Nucleus accumbens (tissue), 56 donors: ENCODE measurements at places on chromosomes 4 and X.
A peak's percentile ranks its signal among the peaks of the same experiment; 100 is the strongest.

- DNase-seq: no peak
Observed at GRCh38 chrX:78116766-78117165, 12.7 kb downstream of the PGK1 start.

DNA sequence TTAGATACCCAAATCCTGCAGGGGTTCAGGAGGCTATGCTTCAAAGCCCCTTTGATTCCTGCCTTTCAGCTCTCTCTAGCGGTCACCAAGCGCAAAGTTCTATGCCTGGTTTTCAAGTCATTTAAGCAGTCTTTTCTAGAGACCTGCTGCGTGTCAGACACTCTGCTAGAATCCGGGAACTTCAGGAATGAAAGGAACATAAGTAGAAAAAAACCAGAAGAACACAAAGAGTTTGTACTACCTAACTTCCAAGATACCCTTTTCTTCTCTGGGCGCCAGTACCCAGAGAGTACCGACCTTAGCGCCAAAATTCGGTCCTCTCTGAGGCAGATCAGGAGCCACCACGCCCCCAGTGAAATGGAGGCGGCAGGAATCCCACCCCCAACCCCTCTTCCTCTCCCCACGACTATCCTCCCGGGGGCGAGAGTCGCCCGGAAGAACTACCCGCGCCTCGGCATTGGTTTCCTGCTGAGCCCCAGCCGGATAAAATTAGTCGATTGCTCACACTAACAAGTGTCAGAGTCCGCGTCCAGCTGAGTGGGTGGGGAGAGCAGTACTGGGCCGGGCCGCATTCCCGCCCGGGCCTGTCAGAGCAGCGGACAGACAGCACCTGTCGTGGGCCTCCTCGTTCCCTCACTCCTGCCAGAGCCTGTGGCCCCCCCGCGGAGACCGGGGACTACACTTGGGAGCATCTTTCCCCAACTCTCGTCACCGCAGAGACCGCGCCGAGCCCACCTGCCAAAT is 78.8 kb downstream of the RLIM start:
- peak; percentile 49 for DNase-seq

DNA sequence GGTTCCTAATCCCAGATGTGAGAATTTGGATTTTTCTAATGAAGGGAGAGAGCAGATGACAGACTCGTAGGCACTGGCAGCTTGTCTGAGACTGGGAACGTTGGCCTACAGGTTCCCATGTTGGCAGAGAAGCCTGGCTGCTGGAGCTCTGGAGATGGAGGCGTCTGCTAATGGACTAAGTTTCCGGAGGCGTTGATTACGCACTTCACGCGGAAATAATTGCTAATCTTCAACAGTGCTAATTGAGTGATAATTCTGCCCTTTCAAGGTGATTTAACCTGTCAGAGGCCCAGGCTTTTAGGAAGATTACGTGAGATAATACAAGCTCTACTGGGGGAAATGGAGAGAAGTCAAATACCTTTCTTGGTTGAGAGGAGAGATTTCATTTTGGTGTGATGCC is 77.4 kb downstream of the PSAPL1 start:
- DNase-seq: no peak

- no peak for DNase-seq
Observed at GRCh38 chr4:15963001-15963451, at the start of gene FGFBP2. Gene FGFBP2, minus strand, starts transcription at chr4:15963175. Its CDS starts 46 bp downstream, at chr4:15963129.

DNA sequence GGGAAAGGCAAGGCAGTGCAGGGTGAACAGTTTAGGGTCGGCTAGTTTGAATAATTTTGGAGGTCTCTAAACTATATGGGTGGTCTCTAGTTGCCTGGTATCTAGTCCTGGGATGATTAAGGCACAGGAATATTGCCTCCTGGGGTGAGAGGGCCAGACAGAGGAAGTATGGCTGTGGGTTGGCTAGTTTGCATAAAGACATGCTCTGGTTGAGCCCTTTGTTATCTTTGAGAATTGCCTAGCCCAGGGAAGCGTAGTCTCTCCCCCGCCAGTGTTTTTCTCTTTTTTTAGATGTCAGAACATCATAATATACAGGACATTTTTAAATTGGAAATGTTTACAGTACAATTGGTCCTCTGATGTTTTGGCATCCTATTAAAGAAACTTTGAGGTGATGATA is 163.5 kb downstream of the PWWP3B start:
- no peak for DNase-seq

GRCh38 chr4:82437285-82438005 is 7.1 kb downstream of the ENOPH1 start:
- no peak for DNase-seq

- DNase-seq: no peak
Observed at GRCh38 chrX:2967584-2967983, 38.4 kb upstream of the ARSD start.

GRCh38 chr4:102129810-102130209 is 215.5 kb downstream of the SLC39A8 start:
- DNase-seq: no peak

GRCh38 chrX:311156-312129 is 7.2 kb downstream of the GTPBP6 start:
- DNase-seq: no peak

DNA sequence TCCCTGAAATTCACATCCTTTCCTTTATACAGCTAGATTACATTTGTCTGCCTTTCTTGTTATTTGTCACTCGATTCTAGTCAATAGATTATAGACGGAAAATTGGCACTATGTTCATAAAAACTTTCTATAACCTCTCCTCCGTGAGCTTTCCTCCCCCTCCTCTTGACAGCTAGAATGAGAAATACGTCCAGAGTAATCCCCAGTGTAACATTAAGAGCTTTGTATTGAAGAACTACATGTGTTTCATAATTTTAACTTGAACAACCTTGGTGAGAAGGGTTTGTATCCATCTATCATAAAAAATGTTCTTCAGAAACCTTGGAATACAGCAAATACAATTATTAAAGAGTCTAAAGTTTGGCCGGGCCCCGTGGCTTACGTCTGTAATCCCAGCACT is 1707.4 kb downstream of the PCDH7 start:
- DNase-seq: no peak

DNA sequence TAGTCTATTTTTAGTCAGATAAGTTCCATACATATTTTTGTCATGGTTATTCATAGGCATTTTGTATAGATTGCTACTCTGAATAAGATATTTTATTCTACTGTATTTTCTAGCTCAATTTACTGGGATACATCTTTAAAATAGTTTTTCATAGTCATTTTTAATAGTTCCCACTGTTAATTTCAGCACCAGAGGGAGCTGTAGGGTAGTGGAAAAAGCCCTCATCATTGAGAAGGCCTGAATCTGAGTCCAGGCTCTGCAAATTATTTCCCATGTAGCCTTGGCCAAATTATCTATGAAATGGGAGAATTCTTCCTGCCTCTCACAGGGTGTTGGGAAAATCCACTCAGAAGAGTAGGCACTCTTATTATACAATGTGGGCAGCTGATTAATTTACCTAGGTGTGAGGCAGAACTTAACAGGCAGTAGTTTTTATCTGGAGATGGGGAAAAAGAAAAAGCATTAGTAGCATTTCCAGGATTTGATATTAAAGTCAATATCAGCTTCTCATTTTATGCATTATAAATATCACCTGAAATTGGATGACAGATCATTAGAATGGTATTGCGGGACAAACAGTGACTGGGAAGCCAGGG is 102.9 kb upstream of the PAQR3 start:
- DNase-seq: no peak

DNA sequence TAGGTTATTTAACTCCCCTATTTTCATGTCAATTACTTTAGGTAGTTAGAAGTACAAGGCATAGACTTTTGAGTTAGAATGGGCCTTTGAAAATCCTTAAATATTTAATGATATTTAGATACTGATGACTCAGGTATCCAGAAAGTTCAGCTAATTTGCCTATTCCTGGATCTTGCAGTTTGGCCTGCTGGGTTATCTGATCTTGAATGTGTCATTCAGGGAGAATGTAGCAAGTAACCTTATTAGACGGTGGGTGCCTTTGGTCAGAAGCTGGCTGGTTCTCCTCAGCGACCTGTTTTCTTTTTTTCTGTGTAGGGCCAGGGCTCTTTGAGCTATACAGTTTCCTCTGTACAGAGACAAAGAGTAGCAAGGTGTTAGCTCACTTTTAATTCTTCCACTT is 42.0 kb downstream of the MTM1 start:
- DNase-seq: no peak

- DNase-seq: no peak
Observed at GRCh38 chr4:108893468-108893867, 130.6 kb upstream of the ETNPPL start.
